ENCODE measurements at places on chromosomes 1 and 21. TPM values are rescaled to one million over a fixed set of nuclear protein-coding genes. Genes with fewer than 3 reads are reported as not detected.

DNA sequence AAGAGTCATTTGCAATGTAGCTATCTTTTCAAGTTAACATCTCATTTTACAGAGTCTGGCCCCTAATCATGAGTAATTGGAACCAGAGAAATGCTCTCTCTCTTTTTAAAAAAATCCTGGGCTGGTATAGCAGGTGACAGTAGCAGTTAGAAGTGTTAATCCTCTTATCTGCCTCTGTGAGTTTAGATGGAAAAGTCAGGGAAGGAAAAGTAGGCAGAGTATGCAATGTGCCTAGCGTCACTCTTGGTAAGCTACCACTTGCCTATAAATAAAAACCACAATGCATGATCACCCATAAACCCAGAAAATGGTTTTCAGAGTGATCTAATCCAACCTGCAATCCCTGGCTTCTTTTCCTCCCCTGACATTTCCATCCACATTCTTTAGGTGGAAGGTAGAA, 43.2 kb downstream of the UTP25 start:
- H3K27ac ChIP-seq: no peak overlapping the region
- H3K36me3 ChIP-seq: peaks cover 4% of the 10 kb centered on the region
- H3K4me1 ChIP-seq: no peaks in the 10 kb centered on the region
- no peaks in the 10 kb centered on the region for H3K27me3 ChIP-seq

DNA sequence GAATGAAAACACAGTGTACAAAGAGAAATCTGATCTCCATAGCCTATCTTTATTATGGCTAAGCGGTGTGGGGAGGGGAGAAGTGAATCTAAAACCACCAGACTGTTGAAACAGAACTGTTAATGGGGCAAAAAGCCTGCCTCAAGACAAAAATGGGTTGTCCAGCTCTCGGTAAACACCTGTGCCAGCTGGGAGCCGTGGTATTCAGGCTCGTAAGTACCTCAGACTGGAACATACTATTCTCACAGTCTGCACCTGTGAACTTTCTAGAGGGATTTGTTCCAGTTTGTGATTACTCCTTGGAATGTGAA, 42.7 kb upstream of the ATP1A1 start:
- H3K4me1 ChIP-seq: peaks cover 3% of the 10 kb centered on the region
- no peaks in the 10 kb centered on the region for H3K27me3 ChIP-seq
- no peaks in the 10 kb centered on the region for H3K36me3 ChIP-seq

DNA sequence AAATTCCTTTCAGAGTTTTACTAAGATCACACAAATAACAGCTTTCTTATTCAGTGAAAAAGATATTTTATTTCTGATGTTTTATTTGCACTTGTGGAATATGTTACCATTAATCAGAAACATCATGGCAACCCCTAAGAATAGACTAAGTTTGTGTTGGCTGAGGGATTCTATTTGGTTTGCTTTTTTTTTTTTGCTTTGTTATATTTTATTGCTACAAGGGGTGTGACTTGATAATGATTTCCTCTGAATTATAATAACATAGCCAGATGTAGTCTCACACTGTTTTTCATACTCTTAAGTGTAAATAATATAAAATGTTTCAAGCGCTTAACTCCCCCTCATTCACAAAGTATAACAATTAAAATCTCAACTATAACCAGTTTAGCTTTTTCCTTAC, 20.0 kb downstream of the GLRX2 start:
- H3K27me3 ChIP-seq: no peaks in the 10 kb centered on the region
- DNase-seq: no peak
- no peak overlapping the region for H3K4me3 ChIP-seq

- H3K27me3 ChIP-seq: no peaks in the 10 kb centered on the region
- H3K4me3 ChIP-seq: no peak overlapping the region
- no peak for DNase-seq
- no peaks in the 10 kb centered on the region for H3K36me3 ChIP-seq
- no peak overlapping the region for H3K27ac ChIP-seq
These were observed 215.3 kb upstream of the CSF3R start for GRCh38 chr1:36697836-36698605.

DNA sequence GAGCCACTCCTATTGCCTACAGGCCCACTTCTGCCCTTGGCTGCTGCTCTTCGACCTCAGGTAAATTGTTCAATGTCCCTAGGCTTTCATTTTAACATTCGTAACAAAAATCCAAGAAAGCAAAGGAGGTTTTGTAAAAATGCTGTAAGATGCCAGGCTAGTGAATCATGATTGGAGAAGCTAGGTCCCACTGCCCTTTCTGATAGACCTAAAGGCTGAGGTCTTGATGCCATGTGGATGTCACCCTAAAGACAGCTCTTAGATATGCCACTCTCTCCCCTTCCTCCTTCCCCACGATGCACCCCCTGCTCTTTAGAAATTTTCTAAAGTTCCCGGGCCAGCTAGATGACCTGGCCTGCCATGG, 9.9 kb upstream of the TMEM39B start:
- H3K27ac ChIP-seq: no peak overlapping the region
- peaks cover 45% of the 10 kb centered on the region for H3K36me3 ChIP-seq
- H3K4me3 ChIP-seq: no peak overlapping the region
- DNase-seq: no peak
- no peaks in the 10 kb centered on the region for H3K27me3 ChIP-seq

DNA sequence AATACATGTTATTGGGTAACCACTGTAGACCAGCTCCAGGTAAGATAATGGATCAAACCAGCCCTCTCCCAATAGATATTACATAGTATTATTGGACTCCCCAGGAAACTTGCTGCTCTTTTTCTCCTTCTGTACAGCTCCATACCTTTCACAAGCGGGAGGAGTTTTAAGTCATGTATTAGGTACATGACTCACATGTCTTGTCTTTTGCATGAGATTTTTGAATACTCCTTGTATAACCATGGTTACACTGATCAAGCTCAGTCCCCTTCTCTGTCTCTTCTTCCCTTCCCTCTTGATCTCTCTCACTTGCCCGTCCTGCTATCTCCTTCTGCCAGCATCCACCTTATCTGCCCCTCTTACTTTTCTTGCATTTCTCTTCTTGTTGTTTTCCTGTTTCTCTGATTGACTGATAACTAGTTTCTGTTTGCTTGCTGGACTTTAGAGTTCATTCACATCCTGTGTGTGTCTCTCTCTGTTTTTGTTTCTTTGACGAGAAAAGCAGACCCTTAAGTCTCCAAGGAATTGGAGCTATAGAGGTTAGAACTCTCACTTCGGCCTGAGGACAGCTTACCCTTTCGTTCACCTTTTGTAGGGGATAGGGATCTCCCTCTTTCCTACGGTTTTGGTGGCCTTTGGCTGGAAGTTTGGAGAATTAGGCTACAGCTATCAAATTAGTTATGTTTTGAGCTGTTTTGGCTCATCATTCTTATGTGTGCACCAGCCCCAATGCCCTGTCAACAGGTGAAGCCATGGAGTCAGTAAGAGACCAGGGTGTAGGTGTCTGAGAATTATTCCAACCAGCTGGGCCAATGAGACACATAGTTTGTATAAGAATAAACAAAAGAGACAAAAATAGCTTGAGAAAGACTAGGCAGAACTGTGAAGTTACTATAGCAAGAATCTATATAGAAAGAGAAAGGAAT, 49.0 kb upstream of the ASB17 start:
- H3K27me3 ChIP-seq: no peaks in the 10 kb centered on the region
- H3K36me3 ChIP-seq: peaks cover 2% of the 10 kb centered on the region
- H3K4me1 ChIP-seq: no peaks in the 10 kb centered on the region
- no peak overlapping the region for H3K27ac ChIP-seq

DNA sequence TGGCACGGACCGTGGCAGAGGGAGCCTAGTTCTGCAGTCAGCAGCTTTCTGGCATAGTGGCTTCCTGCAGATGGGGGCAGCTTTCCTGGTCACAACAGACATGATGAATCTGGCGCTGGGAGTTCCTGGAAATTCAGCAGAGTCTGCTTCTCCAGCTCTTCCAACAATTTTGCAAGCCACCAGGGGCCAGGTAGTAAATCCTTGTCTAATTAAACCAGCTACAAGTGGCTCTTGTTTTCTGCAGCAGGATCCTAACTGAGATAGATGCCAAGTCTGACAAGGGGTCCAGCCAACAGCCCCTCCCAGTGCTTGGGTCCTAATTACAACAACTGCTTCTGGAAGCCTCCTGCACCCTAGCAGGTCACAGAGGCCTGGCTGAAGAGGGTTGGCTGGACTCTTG, 35.8 kb downstream of the TRIM62 start:
- H3K4me3 ChIP-seq: no peak overlapping the region
- H3K36me3 ChIP-seq: peaks cover 8% of the 10 kb centered on the region
- peaks cover 7% of the 10 kb centered on the region for H3K4me1 ChIP-seq
- H3K27ac ChIP-seq: no peak overlapping the region
- H3K27me3 ChIP-seq: 0 out of 2 replicates have a peak, but pooled peaks cover 3% of the 10 kb centered on the region

- no peak overlapping the region for H3K27ac ChIP-seq
- H3K27me3 ChIP-seq: no peaks in the 10 kb centered on the region
- H3K4me3 ChIP-seq: no peak overlapping the region
- no peaks in the 10 kb centered on the region for H3K4me1 ChIP-seq
- no peak for DNase-seq
- peaks cover 13% of the 10 kb centered on the region for H3K36me3 ChIP-seq
These were observed 348.1 kb upstream of the VAMP3 start for GRCh38 chr1:7422966-7423365.

DNA sequence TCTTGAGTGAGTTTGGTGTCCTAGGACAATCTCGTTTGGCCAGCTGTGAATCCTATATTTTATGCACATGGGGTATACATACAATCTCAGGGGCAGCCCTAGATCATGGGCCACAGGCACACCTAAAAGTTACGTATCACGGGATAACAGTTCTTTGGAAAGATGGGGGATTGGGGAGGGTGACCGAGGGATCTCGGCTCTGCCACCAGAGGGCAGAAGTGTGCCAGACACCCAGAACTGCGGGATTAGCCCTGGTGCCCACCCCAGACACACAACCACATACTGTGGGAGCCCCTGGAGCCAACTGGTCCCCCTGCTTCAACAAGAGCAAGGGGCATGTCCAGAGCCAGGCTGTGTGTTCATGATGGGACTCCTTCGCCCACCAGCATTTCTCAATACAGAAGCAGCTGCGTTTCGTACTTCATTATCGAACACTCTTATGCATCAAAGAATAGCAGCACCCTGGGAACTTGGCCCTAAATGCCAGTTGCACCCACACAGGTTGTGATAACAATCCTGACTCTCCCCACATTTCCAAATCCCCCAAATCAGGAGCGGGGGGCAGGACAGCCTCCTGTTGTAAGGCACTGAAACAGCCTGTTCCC, 37.4 kb downstream of the TMCO4 start:
- no peak overlapping the region for H3K27ac ChIP-seq
- H3K27me3 ChIP-seq: no peaks in the 10 kb centered on the region
- H3K4me3 ChIP-seq: no peak overlapping the region
- no peaks in the 10 kb centered on the region for H3K36me3 ChIP-seq
- peaks cover 6% of the 10 kb centered on the region for H3K4me1 ChIP-seq
- peak; percentile 61 for DNase-seq

DNA sequence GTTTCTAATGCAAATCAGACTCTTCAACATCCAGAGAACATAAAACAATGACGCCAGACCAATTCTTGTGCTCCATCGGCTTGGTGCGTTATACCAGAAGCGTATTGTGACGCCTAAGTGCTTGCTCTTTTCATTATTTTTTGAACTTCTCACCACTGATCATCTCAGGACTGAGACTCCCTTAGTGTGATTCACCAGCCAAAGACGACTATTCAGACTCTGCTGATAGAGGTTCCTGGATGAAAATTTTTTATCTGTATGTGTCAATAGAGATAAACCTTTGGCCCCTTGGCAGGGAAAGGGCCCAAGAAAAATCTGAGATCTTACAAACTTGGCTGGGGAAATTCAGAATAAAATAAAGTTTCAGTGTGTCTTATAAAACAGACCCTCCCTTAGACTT, 856 bp upstream of the GREM2 start:
- H3K27me3 ChIP-seq: no peaks in the 10 kb centered on the region
- no peak overlapping the region for H3K4me3 ChIP-seq
- H3K27ac ChIP-seq: no peak overlapping the region
- DNase-seq: no peak

DNA sequence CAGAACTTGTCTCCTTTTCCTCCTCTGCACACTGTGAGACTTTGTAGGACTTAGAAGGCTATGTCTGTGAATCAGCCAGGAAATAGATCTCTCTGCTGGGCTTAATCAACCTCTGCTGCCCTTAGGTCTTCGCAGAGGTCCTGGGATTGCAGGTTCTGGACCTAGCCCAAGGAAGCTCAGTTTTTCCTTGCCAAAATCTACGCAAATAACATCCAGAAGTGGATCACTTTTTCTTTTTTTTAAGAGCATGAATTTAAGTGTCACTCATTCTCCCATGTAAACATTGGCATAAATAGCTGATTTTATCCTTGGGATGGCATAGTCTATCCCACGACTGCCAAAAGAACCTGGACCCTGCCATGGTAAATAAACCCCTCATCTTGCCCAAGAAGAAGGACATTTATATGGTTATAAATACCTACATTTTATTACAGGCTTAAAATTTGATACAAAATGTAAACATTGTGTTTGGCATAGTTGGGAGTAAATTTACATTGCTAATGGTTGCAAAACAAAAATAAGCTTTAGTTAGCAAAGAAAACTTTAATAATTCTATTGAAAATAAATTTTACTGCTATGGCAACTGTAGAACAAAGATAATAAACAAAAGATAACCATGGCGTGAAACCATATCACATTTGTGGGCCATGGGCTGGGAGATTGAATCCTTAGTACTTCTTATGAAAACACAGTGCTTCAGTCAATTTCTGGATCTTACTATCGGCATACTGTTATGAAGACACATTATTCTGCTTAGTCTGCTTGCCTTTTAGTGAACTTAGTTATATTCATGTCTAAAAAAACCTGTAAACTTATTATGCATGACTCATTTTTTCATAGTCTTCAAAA, 24.5 kb upstream of the DISC1 start:
- no peak overlapping the region for H3K4me3 ChIP-seq
- H3K36me3 ChIP-seq: no peaks in the 10 kb centered on the region
- no peak overlapping the region for H3K27ac ChIP-seq
- DNase-seq: no peak

GRCh38 chr1:195872376-195872775, 735.9 kb downstream of the KCNT2 start:
- H3K27me3 ChIP-seq: no peaks in the 10 kb centered on the region
- peaks cover 2% of the 10 kb centered on the region for H3K36me3 ChIP-seq
- no peak overlapping the region for H3K4me3 ChIP-seq
- no peak overlapping the region for H3K27ac ChIP-seq

GRCh38 chr1:29551123-29551936, 315.0 kb downstream of the PTPRU start:
- H3K27ac ChIP-seq: no peak overlapping the region
- H3K27me3 ChIP-seq: no peaks in the 10 kb centered on the region
- no peaks in the 10 kb centered on the region for H3K4me1 ChIP-seq
- no peak overlapping the region for H3K4me3 ChIP-seq

- no peak overlapping the region for H3K4me3 ChIP-seq
- DNase-seq: no peak
- H3K4me1 ChIP-seq: no peaks in the 10 kb centered on the region
- H3K36me3 ChIP-seq: no peaks in the 10 kb centered on the region
These were observed 41.7 kb downstream of the MRPL39 start for GRCh38 chr21:25565272-25566211.

Gene FABP3
- total RNA-seq: 9.0 TPM

Gene FCGR3B
- total RNA-seq: not detected

Gene MKNK1
- 13.4 TPM for total RNA-seq

Gene GNG4
- 32.2 TPM for total RNA-seq

Gene WNT4
- total RNA-seq: 0.72 TPM

Gene LCE1D
- not detected for total RNA-seq

Gene PLXNA2
- total RNA-seq: 0.57 TPM

Gene RORC
- total RNA-seq: 0.52 TPM

Gene OR14K1
- total RNA-seq: not detected

Gene OLFML2B
- total RNA-seq: 1.4 TPM

Gene ITGB2
- total RNA-seq: 1.1 TPM

All from H9 (cell line).